CD8-positive, alpha-beta memory T cell (primary cell): ENCODE measurements at places on chromosomes 16 and 17. TPM values are rescaled to one million over a fixed set of nuclear protein-coding genes. Genes with fewer than 3 reads are reported as not detected.

Gene GP1BA
- not detected for total RNA-seq

Gene TBC1D3H
- not detected for total RNA-seq

GRCh38 chr17:19647697-19648474, 665 bp upstream of the ALDH3A2 start:
- DNase-seq = peak; percentile 55

DNA sequence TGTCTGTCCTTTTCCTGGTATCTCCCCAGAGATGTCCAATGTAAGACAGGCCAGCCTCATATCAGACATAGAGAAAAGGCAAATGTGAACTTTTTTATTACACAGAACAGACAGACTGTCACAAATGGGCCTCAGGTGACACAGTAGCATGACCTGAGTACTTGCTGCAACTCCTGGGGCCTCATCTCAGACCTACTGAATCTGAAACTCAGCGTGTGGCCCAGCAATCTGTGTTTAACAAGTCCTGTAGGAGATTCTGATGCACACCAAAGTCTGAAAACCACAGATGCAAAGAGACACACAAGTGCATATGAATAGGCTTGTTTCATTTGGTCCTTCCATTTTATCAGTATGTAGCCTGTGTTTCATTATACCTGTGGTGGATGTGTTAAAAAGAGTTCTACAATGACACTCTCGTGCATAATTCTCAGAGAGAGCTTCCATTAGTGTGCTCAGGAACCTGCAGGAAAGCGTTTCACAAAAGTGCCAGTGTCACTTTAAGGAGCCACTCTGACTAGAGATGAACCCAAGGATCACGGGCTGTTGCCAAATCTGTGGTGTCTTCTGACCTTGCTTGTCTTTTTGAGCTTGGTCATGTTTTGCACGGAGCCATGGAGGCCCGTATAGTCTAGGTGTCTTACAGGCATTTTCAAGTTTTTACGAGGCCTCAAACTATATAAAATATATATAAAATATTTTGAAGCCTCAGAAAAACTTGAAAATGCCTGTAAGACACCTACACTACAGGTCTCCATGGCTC, 33.8 kb upstream of the NF1 start:
- DNase-seq = no peak
